ENCODE measurements at places on chromosomes 3 and 15.

- DNase-seq = no peak
Observed at GRCh38 chr3:130828948-130829947, 64.6 kb upstream of the ATP2C1 start.

GRCh38 chr3:178393146-178393545 lies 143.1 kb upstream of the KCNMB2 start:
- DNase-seq = no peak

DNA sequence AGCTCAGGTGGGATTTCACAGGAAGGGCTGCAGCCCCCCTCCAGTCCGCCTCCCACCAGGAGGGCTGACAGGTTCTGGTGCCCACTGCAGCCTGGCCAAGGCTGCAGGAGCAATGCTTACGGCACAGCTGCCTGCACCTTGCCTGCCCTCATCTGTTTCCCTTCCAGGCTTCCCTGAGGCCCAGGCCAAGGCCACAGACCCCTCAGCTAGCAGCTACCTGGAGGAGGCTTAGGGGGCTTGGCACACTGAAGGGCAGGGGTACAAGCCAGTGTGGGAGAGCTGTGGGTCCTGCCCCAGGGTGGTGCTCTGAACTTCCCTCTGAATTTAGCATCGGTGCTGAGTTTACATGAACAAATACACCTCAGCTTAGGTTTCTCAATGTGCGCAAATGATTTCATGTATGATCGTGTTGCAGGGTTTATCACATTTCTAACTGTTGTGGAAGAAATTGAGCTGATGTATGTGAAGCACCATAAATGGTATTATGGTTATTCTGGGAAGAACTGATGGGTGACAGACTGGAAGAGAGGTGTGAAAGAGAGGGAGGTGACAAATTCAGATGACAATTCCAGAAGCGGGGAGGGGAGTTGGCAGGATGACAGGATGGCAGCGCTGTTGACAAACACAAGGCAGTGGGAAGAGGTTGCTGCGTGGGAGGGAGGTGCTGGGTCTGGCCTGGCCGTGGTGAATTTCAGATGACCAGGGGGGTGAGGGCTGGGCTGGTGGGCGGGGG lies 6.1 kb downstream of the RHCG start:
- DNase-seq = no peak

GRCh38 chr3:86990734-86991481 lies at the start of gene VGLL3:
Gene VGLL3 (minus strand): TSS chr3:86991149. CDS start chr3:86990743, 406 bp downstream.
- peak; percentile 54 for DNase-seq

- no peak for DNase-seq
Observed at GRCh38 chr3:195286115-195286872, 15.3 kb upstream of the XXYLT1 start.

- no peak for DNase-seq
Observed at GRCh38 chr3:51343918-51344687, 41.0 kb upstream of the MANF start.

DNA sequence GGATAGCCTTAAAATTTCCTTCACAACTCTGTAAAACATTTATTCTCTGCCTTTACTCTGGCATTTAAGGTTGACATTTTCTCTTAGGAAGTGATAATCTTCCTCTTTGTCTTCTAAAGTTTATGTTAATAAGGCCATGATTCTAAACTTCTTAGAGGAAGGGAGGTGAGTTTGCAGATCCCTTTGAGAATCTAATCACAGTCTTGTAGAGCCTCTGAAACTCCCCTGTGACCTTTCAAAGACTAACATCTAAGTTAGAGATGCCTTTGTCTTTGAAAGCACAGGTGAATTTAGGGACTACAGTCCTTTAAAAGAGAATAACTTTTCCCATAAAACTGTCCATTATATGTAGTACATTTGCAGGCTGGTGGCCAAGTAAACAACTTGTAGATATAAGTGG lies 115.1 kb downstream of the PLCL2 start:
- no peak for DNase-seq

DNA sequence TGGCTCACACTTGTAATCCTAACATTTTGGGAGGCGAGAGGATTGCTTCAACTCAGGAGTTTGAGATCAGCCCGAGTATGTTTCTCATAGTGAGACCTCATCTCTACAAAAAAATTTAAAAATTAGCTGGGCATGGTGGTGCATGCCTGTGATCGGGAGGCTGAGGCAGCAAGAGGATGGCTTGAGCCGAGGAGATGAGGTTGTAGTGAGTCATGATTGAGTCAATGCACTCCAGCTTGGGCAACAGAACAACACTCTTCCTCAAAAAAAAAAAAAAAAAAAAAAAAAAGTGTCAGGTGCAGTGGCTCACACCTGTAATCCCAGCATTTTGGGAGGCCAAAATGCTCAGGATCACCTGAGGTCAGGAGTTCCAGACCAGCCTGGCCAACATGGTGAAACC lies 2.4 kb downstream of the RPL39L start:
- no peak for DNase-seq

DNA sequence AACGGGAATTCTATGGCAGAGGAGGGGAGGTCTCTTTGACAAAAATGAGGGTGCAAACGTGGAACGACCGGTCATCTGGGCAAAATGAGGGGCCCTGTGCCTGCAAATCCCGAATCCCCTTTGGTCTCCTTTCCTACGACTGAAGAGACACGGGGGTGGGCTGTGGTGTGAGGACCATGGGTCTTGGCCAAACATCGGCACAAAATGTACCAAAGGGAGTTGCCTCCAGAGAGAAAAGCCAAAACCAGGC lies 498 bp downstream of the ZNF280D start:
- no peak for DNase-seq

DNA sequence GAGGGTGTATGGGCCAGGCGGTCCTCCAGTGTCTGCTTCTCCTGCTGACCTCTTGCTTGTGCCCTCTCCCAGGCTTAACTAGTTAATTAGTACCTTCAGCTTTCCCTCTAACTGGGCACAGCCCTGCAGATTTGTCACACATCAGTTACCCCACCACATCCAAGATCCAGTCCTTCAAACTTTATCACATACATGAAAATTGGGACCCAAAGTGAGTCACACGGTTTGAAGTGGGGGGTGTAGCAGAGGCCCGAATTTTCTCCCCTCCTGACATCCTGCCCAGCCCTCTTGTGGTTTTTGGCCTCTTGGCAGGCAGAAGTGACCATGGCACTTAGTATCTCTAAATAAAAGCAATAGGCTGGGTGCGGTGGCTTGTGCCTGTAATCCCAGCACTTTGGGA lies 3.9 kb downstream of the MAPKAPK3 start:
- DNase-seq = no peak

DNA sequence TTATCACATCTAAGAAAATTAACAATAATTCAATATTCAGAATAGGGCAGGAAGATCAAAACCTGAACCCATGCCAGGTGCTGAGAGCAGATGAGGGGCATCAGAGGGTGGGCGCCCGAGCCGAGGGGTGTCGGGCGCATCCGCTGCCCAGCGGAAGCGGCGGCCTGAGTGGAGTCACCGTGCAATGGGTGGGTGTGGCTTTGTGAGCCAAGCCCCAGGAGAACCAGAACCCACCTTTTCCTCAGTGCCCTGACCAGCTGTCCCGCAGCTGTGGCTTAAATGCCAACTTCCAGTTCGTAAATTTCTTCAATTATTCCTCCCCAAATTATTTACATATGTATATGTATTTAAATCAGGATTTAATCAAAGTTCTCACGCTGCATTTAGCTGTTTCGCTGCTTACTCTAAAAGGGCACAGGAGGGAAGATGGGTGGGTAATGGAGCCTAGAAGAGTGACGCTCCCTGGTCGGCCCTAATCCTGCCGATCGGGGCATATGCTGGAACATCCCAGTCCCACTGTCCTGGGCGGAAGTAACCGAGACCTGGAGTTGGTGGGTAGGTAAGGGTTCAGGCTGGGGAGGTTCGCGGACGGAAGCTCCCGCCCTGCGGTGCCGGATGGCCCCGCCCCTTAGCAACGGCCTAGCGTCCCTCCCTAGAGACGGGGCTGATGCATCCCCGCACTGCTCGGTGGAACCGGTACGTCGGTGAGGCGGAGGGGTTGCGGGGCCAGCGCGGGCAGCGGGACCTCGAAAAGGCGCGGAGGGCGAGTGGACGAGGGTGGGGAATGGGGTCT lies 1.3 kb downstream of the DNAH1 start:
- DNase-seq = no peak

DNA sequence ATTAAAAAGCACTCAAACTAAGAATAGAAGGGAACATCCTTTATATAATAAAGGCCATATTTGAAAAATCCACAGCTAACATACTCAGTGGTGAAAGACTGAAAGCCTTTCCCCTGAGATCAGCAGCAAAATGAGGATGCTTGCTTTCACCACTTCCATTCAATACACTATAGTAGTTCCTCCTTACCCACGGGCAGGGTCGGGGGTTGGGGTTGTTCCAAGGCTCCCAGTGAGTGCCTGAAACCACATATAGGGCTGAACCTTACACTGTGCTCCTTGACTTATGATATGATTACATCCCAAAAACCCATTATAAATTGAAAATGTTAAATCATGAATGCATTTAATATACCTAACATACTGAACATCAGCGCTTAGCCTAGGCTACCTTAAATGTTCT lies 37.7 kb downstream of the ALDH1L1 start:
- no peak for DNase-seq

GRCh38 chr3:49701388-49702077 lies 12.2 kb downstream of the RNF123 start:
- no peak for DNase-seq

GRCh38 chr3:37628711-37629301 lies 232.9 kb upstream of the CTDSPL start:
- DNase-seq = no peak

DNA sequence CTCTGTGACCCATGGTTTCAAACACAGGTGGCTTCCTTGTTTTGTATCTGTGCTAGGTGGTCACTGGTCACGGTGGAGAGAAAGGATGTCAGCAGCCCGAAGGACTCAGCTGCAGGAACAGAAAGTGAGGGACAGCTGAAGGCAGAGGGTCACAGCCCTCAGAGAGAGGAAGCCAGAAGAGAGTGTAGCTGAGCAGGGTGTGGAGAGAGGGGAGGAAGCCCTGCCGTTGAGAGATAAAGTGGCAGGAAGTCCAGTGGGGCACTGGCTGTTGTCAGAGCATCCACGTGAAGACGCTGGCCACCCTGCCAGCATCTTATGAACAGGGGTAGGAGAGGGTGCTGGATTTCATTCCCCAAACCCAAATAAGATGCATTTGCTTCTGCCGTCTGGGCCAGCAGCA lies 36.9 kb downstream of the LIMD1 start:
- no peak for DNase-seq

DNA sequence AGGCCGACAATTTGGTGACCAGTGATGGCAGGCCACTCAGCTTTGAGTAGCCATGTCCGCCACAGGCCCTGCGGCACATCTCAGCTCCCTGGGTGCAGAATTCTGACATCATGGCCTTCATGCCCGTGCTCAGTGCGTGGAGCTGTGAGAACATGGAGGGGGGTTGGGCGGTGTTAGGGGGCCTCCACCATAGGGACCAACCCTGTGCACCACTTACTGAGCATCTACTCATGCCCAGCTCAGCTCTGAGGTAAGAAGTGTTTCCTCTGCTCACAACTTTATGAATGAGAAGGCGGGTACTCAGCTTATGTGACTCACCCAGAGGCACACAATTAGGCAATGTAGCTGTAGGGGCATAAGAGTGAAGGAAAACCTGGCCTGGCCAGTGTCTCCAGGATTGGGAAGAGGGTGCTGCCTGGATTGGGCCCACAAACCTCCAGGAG lies 10.5 kb downstream of the ACOX2 start:
- no peak for DNase-seq
